PC-3 (cell line): ENCODE measurements at places on chromosomes 6 and 20. TPM values are rescaled to one million over a fixed set of nuclear protein-coding genes. Genes with fewer than 3 reads are reported as not detected.

- DNase-seq, result no peak
These were observed 71.8 kb downstream of the SSR1 start for GRCh38 chr6:7241160-7241559.

DNA sequence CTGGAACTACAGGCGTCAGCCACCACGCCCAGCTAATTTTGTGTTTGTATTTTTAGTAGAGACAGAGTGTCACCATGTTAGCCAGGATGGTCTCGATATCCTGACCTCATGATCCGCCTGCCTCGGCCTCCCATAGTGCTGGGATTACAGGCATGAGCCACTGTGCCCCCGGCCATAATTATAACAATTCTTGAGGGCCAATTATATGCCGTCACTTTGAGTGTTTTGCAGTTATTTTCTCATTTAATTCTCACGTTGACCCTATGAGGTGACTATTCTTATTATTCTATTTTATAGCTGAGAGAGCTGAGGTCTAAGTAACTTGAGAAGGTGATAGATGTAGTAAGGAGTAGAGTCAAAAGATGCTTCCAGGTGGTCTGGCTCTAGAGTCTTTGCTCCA is 13.0 kb downstream of the MYO6 start:
- no peak for DNase-seq

DNA sequence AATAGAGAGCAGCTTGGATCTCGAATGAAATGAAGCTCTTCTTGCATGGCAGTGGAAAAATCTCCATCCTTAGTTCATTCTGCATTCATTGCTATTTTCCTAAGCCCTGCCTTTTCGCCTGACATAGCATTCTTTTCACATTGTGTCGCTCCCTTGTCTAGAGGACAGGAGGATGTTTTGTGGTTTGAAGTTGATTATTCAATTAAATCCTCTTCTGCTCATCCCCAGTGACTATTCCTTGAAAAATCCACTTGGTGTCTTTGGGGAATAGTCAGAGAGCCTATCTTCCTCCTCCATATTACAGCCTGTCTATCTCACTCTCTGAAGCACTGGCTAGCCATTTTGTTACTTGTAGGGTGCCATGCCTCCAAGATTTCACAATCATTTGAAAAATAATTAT is 161.2 kb downstream of the KLHL32 start:
- DNase-seq, result no peak

- DNase-seq, result no peak
These were observed 36.6 kb upstream of the TIAM2 start for GRCh38 chr6:154958469-154958868.

Gene B3GALT4
- 7.9 and 8.4 TPM in 2 replicates for total RNA-seq

DNA sequence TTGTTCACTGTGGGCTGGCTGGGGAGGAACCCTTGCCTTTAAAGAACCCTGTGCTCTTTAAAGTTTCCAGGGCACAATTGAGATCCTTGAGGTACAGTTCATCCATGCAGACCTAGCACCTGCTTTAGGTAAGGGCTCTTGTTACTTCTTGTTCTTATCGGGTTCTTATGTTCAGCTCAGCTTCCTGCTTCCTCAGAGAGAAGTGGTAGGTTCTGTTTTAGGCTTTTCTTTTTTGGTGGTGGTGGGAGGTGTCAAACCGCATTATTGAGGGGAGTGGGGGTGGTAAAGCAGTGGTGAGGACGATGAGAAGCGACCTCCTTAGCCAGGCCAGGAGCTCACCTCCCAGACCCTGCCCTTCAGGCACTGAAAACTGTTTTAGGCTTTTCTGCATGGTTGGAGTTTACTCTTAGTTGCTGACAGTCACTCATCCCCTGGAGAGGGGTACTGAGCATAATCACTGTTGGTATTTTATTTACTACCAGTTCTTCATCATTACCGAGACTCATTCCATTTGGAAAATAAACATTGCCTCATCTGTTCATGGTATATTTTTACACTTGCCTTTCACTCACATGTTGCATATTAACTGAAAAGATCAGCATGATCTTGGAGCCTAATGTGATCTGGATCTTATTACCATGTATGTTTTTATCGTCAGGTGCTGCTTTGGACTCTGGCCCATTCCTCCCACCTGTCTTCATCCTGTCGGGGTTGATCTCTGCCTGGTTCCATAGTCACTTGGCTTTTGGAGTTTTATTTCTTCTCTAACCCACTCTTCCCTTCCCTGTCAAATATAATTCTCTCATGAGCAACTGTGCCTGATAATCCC is 35.4 kb downstream of the SLC16A10 start:
- DNase-seq, result no peak

- DNase-seq, result peak; percentile 23
These were observed 3.3 kb upstream of the ZNF337 start for GRCh38 chr20:25699914-25700313.

- peak; percentile 34 for DNase-seq
These were observed 40.8 kb upstream of the BMP5 start for GRCh38 chr6:55916188-55916587.

GRCh38 chr6:134351615-134352474 is 33.9 kb upstream of the SGK1 start:
- no peak for DNase-seq

- no peak for DNase-seq
These were observed 3.1 kb upstream of the RRAGD start for GRCh38 chr6:89415185-89415584.

- DNase-seq, result peak; percentile 73
These were observed 3.4 kb upstream of the TBC1D7 start for GRCh38 chr6:13331516-13332348.

DNA sequence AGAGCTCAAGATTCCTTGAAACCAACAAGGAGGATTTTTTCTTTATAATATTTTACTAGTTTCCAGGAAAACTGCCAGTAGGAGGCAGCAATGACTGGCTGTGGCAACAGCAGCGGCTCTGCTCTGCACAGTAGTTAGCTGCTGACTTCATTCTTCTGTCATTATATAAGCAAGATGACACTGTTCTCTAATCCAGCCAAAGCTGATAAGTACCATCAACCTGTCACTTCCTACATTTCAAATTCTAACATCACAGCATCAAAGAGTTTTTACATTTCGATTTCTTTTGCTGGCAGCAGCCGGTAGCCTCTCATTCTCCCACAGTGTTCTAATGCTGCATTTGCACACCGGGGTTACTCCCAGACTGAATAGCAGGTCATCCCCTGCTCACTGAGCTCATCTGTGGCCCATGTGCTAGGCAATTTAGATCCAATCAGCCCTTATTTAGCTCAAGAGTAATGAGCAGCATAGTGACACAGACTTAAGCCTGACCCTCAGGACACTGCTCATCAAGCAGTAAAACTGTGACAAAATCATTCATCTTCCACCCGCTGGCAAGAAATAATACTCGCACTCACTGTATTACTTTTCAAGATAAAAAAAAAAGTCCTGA is 67.8 kb downstream of the MMS22L start:
- peak; percentile 55 for DNase-seq

Gene C6orf58
- not detected in 2 replicates for total RNA-seq

- peak; percentile 17 for DNase-seq
These were observed 200.3 kb downstream of the EYA4 start for GRCh38 chr6:133441491-133441890.

DNA sequence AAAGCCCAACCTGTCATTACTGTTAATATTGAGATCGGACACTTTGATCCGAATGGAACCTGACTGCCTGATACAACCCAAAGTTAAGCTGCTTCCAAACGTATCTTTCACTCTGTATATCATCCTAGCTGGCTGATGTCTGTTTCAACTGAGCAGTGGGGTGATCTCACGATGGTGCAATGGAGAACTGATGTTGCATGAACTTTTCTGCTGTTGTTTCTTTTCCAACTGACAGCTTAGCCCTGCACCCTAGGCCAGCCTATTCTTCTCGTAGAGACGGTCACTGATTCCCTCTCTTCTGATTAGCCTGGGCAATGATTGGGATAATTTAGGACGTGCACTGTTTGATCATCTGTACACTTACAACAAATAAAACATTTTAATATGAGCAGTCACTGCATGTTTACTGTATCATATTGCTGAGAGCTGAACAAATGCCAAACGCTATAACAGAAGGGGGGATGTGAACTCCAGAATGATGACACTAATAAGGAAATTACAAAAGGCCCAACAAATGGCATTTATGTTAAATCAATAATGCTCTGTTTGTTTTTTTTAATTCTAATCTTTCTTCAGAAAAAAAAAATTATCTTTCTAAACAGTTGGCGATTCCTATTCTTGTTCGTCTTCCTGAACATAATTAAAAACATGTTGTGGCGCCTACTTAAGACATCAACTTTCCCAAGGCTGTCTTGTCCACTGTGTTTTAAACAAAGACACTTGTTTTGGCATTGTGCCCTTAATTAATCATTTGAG is 184.8 kb downstream of the ZNF217 start:
- DNase-seq, result no peak

DNA sequence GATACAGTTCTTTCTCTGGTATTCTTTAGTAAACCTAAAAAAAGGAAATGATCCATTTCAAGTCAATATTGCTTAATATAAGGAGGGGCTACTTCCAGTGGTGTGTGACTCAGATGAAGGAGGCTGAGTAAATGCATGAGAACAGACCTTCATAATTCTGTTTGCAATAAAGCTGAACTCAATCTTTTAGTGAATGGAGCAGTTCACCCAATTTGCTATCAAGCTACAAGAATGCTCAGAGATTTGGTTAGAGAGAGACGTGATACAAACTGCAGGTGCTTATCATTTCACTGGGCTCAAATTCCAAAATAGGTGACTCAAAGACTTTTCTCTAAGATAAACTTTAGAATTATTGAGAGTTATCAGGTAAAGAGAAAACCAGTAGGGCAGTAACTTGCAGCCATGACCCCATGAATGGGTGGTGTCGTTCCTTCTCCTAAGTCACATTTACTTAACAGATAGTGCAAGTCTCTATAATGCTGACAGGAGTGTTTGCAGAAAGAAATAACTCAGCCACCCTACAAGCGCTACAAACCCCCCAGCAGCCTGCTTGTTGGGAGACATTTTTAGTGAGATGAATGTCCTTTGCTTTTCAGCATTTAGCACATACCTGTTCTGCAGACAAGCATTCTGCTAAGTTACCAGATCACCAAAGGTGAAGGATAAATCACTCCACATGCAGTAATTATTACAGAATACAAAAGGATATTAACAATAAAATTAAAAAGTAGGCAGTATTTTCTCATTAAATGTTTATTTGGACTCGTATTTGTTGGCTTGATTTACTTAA is 16.4 kb upstream of the BLOC1S5 start:
- DNase-seq, result peak; percentile 82

GRCh38 chr20:10247440-10247839 is 28.8 kb downstream of the SNAP25 start:
- no peak for DNase-seq

DNA sequence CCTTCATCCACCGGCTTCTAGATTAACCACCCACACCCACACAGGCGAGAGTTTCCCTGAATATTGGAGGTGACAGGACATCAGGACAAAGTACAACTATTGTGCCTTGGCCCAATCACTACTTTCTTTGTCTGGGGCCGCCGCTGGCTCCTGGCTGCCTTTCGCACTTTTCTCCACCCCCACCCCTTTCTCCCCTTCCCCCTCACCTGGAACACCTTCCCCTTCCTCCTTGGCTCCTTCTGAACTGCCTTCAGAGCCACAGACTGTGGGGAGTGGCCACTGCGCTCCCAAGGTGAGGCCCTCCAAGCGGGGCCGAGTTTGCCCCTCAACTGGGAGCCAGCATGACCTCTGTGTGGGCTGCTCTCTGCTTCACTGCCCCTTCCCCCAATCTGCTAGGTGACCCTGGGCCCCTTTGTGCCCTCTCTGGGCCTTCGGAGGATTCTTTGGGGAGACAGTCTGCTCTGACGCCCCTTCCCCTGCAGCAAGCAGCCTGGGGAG is 3.0 kb upstream of the VEGFA start:
- no peak for DNase-seq

DNA sequence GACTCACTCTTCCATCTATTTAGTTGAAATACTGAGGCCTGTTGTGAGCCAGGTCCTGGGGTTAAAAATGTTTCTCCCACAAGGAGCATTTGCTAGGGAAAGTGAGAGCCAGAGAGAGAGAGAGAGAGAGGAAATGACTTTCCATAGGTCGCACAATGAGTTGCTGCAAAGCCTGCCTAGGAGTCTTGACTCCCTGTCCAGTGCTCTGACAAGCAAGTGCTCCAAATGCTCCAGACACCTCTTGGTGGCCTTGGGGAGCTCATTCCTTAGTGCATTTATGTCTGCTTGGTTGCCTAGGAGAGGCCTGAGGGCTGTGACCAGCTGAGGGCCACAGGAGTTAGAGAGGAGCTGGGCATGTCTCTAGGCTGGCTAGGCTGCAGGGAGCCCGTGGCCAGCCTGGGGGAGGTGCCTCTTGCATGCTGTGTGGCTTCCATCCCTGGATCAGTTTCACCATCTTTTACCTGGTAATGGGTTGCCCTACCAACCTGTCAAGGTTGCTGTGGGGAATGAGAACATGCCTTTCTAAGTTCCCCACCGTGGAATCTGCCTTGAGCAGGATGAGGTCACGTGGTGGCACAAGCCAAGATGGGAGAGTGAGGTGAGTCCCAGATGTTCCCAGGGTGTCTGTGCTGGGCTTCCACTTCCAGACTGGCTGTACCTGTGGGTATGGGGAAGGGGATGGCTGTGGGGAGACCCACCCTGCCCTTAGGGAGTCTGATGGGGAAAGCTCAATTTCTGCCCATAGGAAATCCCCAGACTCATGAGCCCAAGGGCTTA is 105.0 kb downstream of the VEGFA start:
- DNase-seq, result no peak
